ENCODE measurements at places on chromosomes 16 and 17.

- DNase-seq = peak; percentile 46
Observed at GRCh38 chr16:70770626-70771552, 30.1 kb downstream of the VAC14 start.

DNA sequence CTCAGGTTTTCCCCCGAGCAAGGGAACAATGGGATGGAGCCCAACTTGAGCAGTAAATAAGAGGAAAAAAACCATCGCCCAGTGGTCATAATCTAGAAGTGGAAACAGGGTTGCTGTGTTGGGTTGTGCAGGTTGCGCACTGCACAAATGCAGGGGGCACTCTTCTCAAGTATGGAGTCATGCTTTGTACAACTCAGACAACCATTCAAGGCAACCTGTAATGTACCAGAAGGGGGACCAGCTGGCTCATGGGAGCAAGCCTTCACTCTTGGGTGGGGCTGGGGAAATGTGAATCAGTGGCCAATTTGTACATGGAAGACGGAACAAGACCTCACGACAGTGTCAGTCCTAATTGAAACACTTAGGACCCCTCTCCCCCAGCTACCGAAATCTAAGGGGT is 23.9 kb upstream of the LITAF start:
- no peak for DNase-seq

- peak; percentile 16 for DNase-seq
Observed at GRCh38 chr16:84194470-84195200, 3.7 kb downstream of the ADAD2 start.

GRCh38 chr17:40110026-40110845 is 9.8 kb upstream of the NR1D1 start:
- no peak for DNase-seq

DNA sequence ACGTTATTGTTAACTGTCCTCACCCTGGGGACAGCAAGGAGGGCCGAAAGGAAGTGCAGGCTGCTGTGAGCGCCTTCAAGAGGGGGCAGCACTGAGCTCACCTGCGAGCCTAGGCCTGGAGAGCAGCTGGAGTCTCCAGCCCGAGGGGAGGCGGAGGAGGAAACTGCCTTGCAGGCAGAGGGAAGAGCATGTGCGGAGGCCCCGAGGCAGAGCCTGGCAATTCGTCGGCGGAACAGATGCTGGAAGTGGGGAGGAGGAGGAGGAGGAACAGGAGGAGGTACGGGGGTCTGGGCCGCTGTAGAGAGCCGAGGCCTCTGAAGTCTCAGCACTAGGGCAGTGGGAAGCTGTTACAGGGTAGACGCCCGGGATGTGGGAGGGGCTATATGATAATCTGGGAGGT is 49.6 kb upstream of the PLCG2 start:
- DNase-seq = no peak

DNA sequence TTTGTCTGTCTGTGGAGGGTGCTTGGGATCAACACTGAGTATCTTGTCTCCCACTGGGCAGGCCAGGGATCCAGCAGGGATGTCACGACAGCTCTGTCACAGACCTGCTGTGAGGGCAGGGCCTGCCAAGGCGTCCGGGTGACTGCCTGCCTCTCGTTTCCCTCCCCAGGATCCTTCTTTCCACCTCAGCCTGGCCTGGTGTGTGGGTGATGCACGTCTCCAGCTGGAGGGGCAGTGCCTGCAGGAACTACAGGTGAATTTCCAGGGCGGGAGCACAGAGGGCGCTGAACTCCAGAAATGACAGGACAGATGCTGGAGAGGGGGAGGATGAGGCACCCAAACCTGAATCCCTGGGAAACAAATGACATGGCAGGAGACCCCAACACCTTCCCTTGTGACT is 6.8 kb upstream of the MMP15 start:
- DNase-seq = no peak

DNA sequence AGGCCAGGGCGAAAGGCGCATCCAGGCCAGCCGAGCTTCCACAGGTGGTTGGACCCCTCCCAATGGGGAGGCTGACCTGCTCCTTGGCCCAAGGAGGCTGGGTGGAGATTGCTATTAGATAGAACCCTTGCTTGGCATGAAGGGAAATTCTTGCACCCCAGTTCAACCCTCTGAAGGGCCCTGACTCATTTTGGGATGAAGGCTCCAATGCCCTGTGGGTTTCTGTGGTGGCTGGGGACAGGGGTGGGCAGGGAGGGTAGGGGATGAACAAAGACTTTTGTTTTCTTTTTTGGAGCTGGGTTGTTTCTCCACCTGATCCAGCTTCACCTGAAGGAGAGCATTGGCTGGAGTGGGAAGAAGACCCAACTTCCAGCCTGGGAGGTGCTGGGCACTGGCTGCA is 16.7 kb upstream of the TBX21 start:
- no peak for DNase-seq

- DNase-seq = no peak
Observed at GRCh38 chr16:11869353-11870228, 18.2 kb upstream of the RSL1D1 start.

DNA sequence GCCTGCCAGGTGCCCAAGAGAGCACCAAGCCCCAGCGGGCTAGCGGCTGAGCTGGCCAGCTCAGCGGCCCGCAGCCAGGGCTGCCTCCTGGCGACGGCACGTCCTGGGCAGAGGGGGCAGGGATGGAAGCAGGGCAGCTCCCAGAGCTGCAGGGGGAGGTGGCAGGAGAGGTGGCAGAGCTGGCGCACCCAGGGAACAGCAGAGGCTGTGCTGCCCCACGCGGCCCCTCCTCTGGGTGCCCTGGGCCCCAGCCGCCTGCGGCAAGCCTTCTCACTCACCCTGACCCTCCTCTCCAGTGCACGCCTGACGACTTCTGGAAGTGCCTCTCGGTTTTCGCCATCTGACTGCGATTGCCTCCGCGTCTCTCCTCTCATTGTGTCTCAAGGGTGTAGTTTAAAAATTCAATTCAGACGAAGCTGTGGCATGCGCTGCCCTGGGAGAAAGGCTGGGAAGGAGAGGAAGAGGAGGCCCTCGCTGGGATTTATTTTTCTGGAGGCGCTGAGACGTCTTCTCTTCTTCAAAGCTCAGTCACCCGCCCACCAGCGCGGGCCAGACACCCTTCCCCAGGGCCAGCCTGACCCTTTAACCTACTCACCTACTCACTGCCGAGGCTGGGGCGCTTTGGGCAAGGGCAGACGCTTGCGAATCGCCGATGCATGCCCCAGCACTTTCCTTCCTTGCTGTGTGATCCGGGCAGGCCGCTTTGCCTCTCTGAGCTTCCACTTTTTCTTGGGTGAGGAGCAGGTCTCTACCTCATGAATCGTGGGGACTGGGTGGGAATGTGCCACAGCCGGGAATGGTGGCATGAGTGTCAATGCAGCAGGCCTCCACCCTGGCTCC is 24.9 kb downstream of the GSE1 start:
- DNase-seq = no peak

- DNase-seq = no peak
Observed at GRCh38 chr17:65131946-65132345, 5.2 kb upstream of the RGS9 start.

DNA sequence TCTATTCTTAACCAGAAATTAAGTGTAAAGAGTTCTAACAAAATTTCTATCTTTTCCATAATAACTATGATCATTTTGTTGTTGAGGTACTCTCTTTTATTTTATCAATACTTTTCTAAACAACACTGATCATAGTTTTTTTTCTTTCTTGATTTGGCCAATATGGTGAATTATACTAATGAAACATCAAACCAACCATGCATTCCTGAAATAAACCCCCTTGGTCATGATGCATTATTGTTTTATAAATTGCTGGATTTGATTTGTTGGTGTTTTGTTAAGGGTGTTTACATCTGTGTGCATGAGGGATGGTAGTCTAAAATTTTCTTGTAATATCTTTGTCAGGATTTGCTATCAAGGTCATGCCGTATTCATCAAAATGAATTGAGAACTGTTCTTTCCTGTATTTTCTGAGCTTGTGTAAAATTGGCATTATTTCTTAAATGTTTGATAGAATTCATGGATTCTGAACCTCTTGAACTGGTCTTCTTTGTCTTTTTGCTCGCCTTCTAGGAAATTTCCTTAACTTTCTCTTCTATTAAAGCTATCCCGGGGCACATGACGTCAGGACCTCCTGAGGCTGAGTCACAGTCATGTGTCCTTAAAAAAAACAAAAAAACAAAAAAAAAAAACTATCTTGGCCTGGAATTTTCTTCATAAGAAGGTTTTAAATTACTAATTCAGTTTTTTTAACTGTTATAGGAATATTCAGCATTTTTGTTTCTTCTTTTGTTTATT is 3.9 kb upstream of the TRIM25 start:
- DNase-seq = no peak

DNA sequence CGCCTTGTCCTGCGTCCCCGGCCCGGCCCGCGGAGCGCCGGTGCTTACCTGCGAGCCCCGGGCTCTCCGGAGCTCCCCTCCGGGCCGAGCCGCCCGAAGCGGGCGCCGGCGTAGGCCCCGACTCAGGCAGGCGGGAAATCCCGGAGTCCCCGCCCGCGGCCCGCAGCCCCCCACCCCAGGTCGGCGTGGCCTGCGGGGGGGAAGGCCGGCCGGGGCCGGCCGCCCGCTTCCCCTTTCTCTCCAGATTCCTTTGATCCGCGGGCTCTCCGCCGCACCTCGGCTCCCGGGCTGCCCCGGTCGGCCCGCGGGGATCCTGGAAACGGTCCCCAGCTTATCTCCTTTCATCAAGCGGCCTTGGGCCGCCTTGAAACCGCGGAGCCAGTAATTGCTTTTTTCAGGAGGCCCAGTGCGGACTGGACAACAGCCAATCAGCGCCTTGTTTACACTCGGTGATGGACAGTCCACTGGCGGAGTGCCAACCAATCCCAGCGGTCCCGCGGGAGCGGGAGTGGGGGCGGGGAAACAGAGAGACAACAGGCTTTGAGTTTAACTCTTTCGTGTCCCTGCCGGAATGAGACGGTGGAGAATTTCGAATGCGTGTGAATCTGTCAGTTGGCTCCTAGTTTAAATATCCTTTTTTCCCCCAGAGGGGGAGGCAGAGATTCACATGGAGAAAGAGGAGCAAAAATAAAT is 1.4 kb upstream of the BAHCC1 start:
- DNase-seq = no peak

DNA sequence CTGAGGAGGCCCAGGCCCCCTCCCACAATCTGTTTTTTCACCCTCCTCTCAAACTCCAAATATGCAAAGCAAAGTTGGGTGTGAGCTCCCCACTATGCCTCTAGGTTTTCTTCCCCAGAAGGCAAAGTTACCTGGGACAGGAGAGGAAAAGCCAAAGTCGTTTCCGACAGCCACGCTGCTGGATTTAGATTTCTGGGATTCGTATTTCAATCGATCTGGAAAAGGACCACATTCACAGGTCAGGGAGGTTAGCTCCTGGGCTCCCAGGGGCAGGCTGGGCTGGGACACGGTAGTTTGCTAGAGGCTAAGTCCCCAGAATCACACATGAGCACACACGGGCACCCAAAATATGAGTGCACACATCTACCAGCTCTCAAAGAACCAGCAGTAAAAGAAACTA is 21.3 kb upstream of the MRPS23 start:
- DNase-seq = no peak

DNA sequence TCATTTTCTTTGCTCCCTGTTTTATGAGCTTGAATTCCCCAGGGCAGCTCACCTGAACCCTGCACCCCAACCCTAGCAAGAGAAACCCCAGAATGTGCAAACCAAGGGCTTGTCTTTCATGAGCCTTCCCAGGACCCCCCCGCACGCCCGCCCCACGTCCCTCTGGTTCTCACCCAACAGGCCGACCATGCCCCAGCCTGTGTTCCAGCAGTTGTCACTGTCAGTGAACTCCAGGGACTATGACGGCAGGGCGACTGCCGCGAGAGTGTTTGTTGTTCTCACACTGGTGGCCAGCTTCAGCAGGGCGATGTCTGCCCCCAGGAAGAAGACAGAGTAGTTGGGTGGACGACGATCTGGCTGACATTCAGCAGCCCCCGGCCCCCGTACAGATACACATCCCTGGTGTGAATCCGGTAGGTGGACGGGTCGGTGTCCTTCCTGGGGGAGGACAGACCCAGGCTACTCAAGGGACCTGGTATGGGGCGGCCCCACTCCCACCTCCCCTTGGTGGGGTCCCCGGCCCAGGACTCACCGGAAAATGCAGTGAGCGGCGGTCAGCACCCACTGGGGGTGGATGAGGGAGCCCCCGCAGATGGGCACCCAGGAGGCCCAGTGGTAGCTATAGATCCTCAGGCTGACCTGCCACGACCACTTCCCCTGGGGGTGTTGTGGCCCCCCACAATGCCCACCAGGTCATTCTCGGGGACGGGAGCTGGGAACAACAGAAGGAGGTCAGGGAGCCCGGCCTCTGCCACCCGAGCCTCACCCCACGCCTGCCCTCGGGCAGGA is 20.1 kb downstream of the TPSD1 start:
- DNase-seq = no peak

GRCh38 chr17:76683011-76683755 is 27.6 kb downstream of the MXRA7 start:
- DNase-seq = no peak

GRCh38 chr16:74726716-74727115 is 26.1 kb upstream of the MLKL start:
- no peak for DNase-seq

- DNase-seq = no peak
Observed at GRCh38 chr16:12798846-12799245, 4.8 kb downstream of the CPPED1 start.

DNA sequence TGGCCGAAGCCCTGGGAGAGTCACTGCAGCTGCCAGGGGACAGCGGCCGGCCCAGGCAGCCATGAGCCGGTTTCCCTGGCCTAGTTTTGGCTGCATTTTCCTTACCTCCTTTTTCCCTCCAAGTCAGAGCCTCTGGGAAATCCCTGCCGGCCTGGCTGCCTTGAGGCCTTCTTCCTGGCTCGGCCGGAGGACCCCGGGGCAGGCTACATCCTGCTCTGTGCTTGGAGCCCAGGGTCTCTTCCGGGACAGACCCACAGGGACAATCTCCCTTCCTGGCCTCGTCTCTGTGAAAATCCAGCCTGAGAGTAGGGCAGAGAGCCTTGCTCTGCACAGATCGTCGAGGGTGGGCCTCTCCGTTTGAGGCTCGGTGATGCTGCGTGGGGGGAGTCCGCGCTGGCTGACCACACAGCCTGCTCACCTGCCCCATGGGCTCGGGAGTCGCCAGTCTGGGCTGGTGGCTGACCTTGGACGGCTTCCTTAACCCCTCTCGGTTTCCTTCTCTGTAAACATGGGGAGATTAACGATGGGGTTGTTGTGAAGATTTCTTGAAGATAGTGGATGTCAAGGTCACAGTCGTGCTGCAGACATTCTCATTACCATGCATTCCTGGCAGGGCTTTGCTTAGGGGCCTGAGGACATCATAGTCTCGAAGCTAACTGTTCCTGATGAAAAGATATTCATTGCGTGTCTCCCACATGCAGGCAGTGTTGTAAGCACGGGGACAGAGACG is 34.8 kb upstream of the CIBAR2 start:
- no peak for DNase-seq

DNA sequence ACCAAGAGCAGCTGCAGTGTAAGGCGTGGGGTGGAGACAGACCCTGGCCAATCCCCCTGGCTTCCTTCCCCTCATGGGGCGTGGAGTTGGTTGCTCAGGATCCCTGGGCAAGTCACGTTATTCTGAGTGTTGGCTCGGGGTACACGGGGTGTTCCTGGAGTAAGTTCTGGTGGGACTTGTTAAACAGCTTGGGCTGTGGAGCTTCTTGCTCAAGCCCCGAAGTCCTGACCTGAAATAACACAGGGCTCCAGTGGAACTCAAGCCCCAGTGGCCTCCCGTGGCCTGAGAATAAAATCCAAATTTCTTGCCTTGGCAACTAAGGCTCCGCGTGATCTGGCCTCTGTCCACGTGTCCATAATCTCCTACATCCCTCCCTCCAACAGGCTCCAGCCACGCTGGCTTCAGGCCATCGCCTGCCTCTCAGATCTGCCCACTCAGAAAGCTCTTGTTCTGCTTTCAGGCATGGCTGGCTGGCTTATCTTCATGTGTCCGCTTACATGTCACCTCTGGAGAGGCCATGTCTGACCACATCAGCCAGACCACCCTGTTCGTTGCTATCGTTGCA is 49.3 kb upstream of the BCO1 start:
- DNase-seq = no peak

Measured in T-helper 9 cell (primary cell).